ENCODE measurements at places on chromosomes 12 and 14.

DNA sequence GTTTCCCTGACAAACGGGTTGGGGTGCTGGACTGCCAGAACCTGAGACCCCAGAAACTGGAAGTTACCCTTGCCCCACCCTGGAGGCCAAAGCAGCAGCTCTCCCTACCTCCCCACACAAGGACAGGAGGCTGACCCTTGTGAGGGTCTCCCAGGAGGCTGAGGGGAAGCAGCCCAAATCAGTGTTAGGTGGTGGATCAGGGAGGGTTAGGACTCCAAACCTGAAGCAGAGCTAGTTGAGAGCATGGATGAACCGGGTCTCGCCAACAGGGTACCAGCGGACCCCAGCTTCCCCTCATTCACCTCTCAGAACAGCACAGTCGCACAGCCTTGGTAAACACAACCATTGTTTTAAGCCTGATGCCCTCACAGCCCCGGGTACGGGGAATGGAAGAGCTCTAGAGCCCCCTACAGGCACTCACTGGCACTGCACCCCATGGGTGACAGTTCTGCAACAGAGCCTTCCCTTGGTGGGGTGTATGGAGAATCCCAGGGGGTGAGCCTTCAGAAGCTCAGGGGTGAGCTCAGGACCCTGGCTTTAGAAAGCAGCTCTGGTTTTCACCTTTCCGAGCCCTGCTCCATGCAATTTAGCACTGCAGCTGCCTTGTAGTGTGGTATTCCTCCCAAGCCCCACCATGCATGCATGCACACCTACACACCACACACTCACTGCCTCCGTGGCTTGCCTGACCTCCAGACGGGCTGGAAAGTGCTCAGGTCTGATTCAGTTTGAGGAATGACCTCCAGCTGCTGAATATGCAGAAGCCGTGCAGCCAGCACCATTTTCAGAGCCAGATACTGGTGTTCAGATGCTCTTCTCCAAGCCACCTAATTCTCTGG is 11.2 kb downstream of the ESRRB start:
- DNase-seq: peak; percentile 41

GRCh38 chr14:67477926-67478799 is 10.4 kb downstream of the TMEM229B start:
- DNase-seq: no peak

DNA sequence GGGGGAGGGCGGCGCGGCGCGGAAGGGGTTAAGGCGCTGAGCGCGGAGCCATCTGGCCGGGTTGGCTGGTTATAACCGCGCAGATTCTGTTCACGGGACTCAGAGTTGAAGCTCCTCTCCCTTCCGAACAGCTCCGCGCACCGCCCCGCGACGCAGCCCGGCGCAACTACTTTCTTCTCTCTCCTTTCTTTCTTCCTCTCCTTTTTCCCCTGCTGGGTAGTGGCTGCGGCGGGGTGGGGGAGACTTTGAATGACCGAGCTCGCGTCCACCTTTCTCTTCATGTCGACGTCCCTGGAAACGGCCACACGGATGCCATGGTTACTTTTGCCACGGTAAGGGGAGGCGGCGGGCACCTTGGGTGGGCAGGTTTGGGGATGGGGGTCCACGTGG is at the start of gene NTF3:
Gene NTF3, plus strand, starts transcription at position 98 of the 390 bp plus-strand sequence. Its CDS starts 217 bp downstream, at position 315.
- DNase-seq: no peak

DNA sequence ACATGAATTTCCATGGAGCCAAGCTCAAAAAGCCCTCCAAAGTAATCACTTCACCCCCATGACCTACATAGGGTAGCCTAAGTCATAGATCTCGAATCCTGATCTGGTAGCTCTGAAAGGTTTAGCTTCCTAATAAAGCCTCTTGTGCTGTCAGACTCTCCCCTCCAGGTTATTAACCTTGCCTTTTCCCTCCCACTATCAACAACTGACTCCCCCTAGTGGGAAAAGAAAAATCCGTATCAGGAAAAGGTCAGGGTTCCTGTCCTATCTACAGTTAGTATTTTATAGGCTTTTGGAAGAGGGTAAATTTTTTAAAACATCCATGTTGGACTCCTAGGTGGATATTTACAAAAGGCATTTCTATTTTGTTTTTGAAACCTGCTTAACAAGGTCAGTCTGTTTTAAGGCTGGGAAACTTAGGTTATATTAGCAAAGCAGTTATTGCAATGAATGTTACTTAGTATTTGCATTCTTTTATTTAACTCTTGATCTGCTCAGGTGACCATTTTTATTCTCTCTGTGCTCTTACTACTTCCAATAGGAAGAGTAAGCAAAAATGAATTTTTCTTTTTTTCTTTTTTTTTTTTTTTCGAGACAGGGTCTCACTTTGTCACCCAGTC is 8.0 kb downstream of the YY1 start:
- no peak for DNase-seq

DNA sequence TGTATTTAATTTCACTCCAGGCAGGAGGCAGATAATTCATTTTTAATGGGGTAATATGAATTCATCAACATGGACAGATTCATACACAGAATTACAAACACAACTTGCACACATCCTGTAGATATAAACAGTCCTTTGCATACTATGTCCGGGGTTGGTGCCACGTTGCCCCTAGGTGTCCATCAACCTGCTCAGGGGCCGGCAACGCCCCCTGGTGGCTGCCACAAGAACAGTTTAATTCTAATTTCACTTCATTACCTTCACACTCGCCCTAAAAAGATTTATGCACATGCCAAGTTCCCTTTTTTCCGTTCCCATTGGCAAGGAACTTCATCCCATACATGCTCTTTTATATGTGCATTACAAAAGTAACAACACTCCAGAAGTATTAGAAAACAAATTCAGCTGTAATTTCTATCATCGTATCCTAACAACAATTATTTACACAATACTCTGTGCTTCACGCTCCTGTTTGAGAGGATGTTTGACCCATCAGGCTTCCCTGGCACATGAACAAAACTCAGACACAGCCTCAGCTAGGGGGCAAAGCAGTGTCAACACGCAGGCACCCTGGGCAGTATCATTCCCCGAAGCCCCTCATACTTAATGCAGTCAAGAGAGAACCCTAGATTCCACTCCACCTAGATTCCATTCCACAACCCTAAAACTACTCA is 15.5 kb downstream of the MANSC1 start:
- peak; percentile 30 for DNase-seq

GRCh38 chr12:32983968-32984367 is 87.4 kb upstream of the PKP2 start:
- DNase-seq: no peak

DNA sequence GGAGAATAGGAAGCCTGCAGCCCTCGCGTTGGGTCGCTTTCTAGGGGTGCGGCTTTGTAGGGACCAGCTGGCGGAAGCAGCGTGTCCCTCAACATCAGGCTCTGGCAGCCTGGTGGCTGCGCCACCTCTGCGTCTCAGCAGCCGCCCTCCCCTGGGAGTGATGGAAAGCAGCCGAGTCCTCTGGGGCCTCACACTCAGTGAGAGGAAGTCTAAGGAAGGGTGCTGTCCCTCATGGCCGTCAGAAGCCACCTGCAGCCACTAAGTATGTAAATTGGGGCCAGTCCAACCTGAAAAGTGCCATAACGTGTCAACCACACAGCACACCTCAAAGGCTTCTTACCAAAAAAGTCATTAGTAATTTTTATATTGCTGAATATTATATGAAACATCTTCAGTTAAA is 80.3 kb downstream of the WDR20 start:
- no peak for DNase-seq

- no peak for DNase-seq
These were observed 5.6 kb downstream of the RDH11 start for GRCh38 chr14:67690011-67690410.

DNA sequence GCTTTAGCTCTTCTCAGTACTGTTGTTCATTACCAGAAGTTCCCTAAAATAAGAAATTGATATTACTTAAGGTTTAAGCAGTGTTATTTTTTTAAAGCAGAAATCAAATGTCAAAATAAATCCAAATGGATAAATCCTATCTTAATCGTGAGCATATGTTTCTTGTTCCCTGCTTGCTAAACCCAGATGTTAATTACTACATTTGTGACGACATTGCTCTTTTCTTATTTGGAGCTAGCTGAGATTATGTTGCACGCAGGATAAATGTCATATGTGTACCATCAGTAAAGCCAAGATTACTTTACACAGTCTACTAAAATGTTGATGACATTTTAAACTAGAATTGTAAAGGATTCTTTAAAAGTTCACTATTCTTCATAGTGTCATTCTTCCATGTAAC is 157.5 kb downstream of the PLCZ1 start:
- no peak for DNase-seq

DNA sequence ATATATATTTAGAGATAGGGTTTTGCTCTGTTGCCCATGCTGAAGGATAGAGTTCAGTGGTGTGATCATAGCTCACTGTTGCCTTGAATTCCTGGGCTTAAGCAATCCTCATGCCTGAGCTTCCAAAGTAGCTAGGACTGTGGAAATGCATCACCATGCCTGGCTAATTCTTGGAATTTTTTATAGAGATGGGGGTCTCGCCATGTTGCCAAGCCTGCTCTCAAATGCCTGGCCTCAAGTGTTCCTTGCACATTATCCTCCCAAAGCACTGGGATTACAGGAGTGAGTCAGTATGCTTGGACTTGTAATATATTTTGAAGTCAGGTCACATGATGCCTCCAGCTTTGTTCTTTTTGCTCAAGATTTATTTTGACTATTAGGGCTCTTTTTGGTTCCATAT is 178.0 kb downstream of the RPAP3 start:
- DNase-seq: no peak

DNA sequence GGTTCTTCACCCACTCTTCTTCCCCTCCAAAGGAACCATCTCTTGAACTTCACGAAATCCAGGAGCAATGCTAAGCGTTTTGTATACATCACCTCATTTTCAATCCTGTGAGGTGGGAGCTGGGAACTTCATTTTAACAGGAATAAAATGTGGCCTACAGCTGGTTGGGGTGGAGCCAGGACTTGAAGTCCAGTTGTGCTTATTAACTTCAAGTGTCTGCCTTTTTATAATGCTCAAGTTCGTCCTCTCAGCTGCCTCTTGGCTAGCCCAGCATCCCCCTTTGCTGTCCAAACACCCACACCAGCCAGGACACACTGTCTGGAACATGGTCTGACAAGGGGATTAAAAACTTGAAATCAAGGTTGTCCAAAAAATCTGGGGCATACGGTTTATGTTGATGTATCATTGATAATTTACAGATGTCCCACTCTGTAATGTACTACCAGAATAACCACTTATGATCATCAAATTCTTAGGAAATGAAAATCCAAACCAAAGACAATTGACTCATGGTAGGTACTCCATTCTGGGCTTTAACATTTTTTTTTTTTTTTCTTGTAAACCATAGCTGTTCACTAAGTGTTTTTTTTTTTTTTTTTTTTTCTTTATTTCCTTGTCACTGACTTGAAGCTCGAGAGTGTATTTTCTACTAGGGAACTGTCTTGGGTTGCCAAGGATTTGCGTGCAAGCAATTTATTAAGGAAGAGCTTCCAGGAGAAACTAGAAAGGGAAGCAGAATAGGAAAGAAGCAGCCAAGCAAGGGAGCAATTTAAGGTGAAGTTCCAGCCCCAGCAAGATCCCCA is 252.3 kb downstream of the EFCAB11 start:
- DNase-seq: no peak

DNA sequence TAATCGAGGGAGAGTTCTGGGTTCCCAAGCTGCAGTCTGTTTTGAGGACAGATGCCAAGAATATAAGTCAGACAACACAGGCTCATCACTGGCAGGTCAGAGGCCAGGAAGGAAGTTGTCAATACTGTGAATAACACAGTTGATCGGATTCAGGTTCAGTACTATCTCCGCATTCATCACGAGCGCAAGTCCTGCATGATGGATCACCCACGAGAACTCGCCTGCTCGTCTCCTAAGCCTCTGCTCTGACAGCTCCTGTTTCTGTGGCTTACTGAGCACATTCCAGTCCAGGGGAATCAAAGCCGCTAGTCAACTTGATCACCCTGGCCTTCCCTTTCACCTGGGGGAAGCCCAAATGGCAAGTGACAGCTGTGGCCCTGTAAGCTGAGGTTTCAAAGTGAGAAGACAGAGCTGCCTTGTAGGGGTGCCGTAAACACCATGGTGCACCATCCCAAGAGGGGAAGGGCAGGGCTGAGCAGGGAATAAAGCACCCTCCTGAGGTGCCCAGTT is 60.1 kb upstream of the DICER1 start:
- no peak for DNase-seq

DNA sequence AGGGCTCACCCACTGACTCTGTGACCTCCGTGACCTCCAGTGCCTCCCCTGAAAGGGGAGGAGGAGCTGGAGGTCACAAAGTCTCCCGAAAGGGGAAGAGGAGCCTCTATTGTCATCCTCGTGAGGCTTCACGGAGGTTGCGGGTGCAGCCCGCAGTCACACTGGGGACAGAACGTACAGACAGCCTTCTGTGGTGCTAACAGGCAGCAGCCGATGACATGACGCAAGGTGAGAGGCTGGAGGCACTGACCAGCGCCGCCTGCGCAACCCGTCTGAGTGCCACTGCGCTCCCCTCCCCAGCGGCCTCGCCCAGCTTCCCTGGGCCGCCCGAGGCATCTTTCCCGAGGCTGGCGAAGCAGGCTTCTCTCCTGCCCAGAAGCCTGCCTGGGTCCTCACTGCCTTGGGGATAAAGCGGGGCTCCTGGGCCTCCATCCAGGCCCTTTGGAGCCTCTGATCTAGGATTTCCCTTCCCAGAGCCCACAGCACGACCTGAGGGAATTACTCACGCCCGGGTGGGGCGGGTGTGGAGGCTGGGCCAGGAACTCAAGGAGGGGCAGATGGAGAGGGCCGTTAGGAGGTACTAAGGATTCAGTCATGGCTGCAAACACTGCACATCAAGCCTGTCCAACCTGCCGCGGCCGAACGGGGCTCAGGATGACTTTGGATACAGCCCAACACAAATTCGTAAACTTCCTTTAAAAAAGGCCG is 12.3 kb upstream of the LBHD2 start:
- no peak for DNase-seq

- no peak for DNase-seq
These were observed 23.1 kb upstream of the FBXO21 start for GRCh38 chr12:117213295-117213808.

- peak; percentile 23 for DNase-seq
These were observed 418 bp upstream of the MYG1 start for GRCh38 chr12:53299101-53299453.

- no peak for DNase-seq
These were observed 283.2 kb upstream of the TBX3 start for GRCh38 chr12:114967151-114967550.

DNA sequence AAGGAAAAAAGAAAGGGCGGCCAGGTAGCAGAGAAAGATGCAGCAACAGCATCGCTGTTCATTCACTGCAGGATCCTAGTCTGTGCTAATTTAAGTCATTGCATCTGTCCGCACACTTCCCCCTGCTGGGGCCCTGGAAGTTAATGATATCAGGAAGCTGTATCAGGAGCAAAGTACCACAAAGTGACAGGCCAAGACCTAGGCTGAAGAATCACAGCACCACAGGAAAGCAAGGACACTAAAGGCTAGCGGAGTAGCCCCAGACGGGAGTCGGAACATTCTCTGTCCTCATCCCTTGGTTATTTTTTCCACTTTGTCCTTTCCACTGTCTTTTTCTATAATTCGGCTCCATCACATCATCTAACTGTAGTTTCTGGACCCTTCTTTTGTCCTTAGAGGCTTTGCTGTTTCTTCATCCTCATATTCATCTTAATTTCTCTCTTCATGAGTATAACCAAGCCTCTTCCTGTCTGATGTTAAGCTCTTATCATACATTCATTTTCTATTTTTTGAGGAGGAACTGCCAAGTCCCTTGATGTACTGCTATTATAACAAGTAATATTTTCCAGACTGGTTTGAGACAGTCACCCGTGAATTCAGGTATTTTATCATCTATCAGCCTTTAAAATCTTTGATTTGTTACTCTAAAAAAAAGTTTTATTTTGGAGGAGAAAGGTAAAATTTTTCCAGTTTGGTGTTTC is 28.3 kb downstream of the DUSP16 start:
- no peak for DNase-seq

Measured in stimulated activated CD4-positive, alpha-beta T cell treated with anti-CD3 and anti-CD28 coated beads, TNF-alpha, amount 100 ng/mL, for 48 hours (primary cell).